ENCODE measurements at places on chromosomes 6 and 20.
A peak's percentile ranks its signal among the peaks of the same experiment; 100 is the strongest.

GRCh38 chr6:134706806-134707205, 243.1 kb downstream of the ALDH8A1 start:
- H3K4me3 ChIP-seq: no peak overlapping the region
- H3K4me1 ChIP-seq: no peaks in the 10 kb centered on the region
- DNase-seq: no peak
- peaks cover 15% of the 10 kb centered on the region for H3K27me3 ChIP-seq

DNA sequence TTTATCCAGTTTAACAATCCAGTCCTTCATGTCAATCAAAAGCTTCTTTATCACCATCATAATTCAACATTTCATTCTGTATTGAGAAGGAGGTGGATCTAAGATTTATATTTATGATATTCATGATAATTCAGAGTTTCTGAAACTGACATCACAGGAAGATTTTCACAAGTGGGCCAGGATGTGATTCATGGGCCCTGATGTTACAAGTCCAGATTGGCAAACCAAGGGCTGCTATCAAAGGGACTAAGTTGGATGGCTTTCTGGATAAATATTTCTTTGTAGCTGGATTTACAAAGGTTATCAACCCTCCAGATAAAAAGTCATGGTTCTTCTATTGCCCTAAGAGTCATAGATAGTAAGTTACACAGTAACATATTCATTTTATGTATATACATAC, 866.5 kb downstream of the KIF16B start:
- no peak overlapping the region for H3K27ac ChIP-seq
- no peak for DNase-seq
- no peaks in the 10 kb centered on the region for H3K36me3 ChIP-seq
- H3K27me3 ChIP-seq: no peaks in the 10 kb centered on the region

DNA sequence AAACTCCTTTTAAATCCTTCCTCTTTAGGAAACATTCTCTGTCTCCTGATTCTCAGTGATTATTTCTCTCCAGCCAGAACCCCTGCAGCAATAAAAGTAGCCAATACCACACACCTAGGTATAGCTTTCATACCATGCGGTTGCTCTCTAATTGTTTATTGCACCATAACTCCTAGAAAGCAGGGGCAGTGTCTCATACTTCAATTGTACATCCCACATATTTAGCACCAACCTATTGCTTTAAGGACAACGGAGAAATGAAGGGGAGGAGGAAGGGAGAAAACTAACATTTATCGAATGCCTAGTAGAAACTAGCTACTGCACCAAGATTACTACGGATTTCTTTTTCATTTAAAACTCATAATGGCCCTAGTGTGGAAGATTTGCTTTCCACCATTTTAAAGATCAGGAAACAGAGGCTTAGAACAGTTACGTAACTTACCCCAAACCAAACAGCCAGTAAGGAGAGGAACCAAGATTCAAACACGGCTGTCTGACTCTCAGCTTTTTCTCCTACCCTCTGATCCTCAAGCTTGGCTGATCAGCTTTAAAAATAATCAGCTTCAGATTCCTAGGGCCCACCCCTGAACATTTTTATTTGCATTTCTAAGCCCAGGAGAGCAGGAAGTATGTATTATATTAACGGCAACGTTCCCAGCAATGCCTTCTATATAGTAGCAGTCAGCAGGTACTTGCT, 43.4 kb upstream of the ATXN1 start:
- peaks cover 6% of the 10 kb centered on the region for H3K27me3 ChIP-seq
- no peak overlapping the region for H3K4me3 ChIP-seq
- H3K4me1 ChIP-seq: peaks cover 18% of the 10 kb centered on the region

DNA sequence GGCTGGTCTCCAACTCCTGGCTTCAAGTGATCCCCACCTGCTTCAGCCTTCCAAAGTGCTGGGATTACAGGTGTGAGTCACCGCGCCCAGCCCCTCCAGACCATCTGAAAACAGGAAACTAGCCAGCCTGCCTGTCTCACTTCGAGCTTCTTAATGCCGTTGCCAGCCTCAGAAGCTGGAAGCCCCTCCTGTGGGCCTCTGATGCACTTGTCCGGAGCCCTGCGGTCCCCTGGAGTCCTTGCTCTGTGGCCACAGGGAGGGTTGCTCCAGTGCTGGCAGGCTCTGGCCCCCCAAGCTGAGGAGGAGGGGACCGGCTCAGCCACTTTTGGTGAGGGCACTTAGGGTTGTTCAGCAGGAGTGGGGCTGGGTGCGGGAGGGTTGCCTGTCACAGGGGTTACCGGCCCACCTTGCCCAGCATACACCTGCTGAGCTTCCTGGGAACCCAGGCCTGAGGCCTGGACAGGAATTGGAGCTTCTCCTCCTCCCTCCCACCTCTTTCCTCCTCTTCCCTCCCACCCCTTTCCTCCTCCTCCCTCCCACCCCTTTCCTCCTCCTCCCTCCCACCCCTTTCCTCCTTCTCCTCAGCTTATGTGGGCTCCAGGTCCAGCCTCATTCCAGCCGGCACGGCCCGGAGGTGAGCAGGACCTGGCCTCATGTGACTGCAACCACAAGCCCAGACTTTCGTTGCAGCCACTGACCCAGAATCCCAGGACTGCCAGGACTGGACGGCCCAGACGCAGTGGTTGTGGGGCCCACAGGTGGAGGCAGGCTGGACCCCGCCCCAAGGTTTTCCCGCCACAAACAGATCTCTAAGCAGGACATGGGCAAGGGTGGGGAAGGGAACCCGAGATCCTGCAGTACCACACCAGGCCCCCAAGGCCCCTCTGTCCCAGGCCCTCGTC, 9.4 kb upstream of the BIRC7 start:
- H3K4me1 ChIP-seq: no peaks in the 10 kb centered on the region
- DNase-seq: no peak

- no peaks in the 10 kb centered on the region for H3K4me1 ChIP-seq
- H3K4me3 ChIP-seq: no peak overlapping the region
- no peak for DNase-seq
- no peaks in the 10 kb centered on the region for H3K36me3 ChIP-seq
- no peak overlapping the region for H3K27ac ChIP-seq
- peaks cover 34% of the 10 kb centered on the region for H3K27me3 ChIP-seq
These were observed 225.0 kb downstream of the ALDH8A1 start for GRCh38 chr6:134724771-134725340.

DNA sequence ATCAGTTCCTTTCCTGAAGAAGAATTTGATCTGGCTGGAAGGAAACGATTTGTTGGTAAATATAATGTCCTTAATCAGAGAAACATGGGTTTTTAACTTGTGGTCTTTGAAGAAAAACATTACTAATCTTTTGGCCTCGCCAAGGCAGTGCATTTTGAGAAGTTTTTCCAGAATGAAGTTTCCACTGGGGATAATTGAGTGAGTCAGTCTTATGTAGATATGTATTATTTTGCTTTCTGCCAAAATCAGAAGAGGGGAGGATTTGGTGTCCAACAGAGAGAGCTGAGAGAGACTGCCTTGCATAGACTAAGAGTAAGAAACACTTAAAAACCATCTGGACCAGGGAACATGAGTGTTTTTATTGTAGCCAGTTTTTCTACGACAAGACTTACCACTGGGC, 79.9 kb downstream of the FNDC1 start:
- no peaks in the 10 kb centered on the region for H3K36me3 ChIP-seq
- no peak overlapping the region for H3K4me3 ChIP-seq
- no peak for DNase-seq
- no peak overlapping the region for H3K27ac ChIP-seq
- H3K4me1 ChIP-seq: no peaks in the 10 kb centered on the region

GRCh38 chr6:41663568-41663967, 25.3 kb downstream of the MDFI start:
- H3K36me3 ChIP-seq: no peaks in the 10 kb centered on the region
- no peak for DNase-seq
- H3K4me1 ChIP-seq: no peaks in the 10 kb centered on the region
- H3K27ac ChIP-seq: no peak overlapping the region

GRCh38 chr20:21243811-21244210, 59.3 kb upstream of the XRN2 start:
- no peaks in the 10 kb centered on the region for H3K27me3 ChIP-seq
- H3K4me3 ChIP-seq: no peak overlapping the region
- H3K4me1 ChIP-seq: no peaks in the 10 kb centered on the region
- no peak for DNase-seq
- no peaks in the 10 kb centered on the region for H3K36me3 ChIP-seq

- no peaks in the 10 kb centered on the region for H3K4me1 ChIP-seq
- H3K36me3 ChIP-seq: no peaks in the 10 kb centered on the region
- H3K4me3 ChIP-seq: no peak overlapping the region
- H3K27me3 ChIP-seq: no peaks in the 10 kb centered on the region
These were observed 426.6 kb downstream of the FRK start for GRCh38 chr6:115634131-115634530.

DNA sequence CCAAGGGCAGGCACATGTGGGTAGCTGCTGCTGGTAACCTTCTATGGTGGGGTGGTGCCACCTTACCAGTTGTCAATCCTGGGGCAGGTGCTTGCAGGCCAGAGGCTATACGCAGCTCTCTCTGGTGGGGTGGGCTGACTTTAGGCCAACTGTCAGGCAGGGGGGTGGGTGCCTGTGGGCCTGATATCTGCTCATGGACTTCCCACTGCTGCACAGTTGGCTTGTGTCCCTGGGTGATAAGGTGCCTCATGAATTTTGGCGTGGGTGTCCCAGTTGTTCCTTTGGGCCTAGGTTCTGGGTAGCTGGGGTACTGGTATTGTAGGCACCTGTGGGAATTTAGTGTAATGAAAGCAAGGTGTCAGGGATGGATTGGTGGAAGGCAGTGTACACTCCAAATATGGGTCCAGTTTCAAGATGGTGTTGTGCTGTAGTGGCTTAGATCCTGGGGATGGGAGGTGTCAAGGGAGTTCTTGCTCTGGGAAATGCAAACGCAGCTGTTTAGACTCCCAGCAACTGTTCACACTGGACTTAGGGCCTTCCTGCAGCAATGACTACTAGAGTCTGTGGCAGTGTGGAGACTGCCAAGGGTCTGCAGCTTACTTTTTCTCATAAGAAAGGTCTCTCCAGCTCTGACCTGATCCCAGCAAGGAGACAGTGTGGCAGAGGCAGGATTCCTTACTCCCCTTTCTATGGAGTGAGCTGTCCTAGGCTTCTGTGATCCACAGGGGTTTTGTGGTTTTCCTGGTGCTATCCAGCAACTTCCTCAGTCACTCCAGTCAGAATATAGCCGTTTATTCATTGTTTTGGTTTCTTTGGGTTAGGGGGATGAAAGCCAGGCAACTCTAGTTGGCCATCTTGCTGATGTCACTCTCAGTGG, 128.2 kb downstream of the CRYBG1 start:
- DNase-seq: no peak
- H3K27me3 ChIP-seq: peaks cover 9% of the 10 kb centered on the region
- no peaks in the 10 kb centered on the region for H3K4me1 ChIP-seq
- H3K4me3 ChIP-seq: no peak overlapping the region

DNA sequence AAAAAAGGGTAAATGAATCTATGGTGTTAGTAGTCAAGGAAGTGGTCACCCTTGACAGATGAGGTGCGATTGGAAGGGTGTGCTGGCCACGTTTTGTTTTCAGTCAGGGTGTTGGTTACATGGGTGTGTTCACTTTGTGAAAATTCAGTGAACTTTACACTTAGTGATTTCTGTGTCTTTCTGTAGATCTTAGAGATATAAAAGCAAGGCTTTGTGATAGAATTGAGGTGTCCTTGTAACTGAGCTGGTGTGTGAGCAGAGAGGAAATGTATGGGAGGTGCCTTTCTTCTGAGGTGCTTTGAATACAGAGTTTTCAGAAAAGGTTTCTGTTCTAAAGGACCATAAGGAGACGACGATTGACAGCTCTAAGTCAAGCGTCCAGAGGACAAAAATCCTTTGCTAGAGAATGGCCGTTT, 90.5 kb downstream of the SAMD3 start:
- DNase-seq: peak; percentile 72
- H3K27me3 ChIP-seq: no peaks in the 10 kb centered on the region
- peak overlapping the region; percentile 84 for H3K27ac ChIP-seq
- H3K36me3 ChIP-seq: peaks cover 13% of the 10 kb centered on the region
- peaks cover 83% of the 10 kb centered on the region for H3K4me1 ChIP-seq
- peak overlapping the region; percentile 36 for H3K4me3 ChIP-seq

DNA sequence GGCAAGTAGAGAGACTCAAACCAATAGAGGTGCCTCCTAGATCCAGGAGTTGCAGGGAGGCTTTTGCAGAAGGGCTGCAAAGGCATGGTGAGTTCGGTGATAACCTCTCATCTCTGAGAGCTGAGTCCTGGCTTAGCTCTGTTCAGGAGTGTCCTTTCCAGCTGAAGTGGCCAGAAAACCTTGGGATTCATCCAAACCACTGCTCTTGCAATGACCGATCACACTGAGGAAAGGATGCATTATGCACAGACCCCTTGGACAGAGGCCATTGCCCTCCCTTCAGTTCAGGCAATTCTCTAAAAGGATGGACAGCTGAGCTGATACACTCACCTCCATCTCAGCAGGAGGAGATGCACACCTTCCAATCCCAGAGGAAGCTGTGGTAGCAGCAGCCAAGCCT, 158.8 kb upstream of the ENPP5 start:
- no peak overlapping the region for H3K27ac ChIP-seq
- H3K36me3 ChIP-seq: no peaks in the 10 kb centered on the region
- no peak for DNase-seq
- H3K4me1 ChIP-seq: peaks cover 13% of the 10 kb centered on the region
- no peak overlapping the region for H3K4me3 ChIP-seq

GRCh38 chr6:101980924-101981323, 587.4 kb downstream of the GRIK2 start:
- H3K27ac ChIP-seq: no peak overlapping the region
- H3K27me3 ChIP-seq: no peaks in the 10 kb centered on the region
- H3K36me3 ChIP-seq: no peaks in the 10 kb centered on the region
- H3K4me3 ChIP-seq: no peak overlapping the region

GRCh38 chr6:166778776-166779175, 151.7 kb upstream of the RPS6KA2 start:
- H3K27me3 ChIP-seq: no peaks in the 10 kb centered on the region
- no peak overlapping the region for H3K27ac ChIP-seq
- DNase-seq: no peak
- no peaks in the 10 kb centered on the region for H3K36me3 ChIP-seq

GRCh38 chr20:17873410-17874270, 95.0 kb downstream of the SNX5 start:
- no peak overlapping the region for H3K4me3 ChIP-seq
- no peak overlapping the region for H3K27ac ChIP-seq
- no peaks in the 10 kb centered on the region for H3K36me3 ChIP-seq
- H3K27me3 ChIP-seq: peaks cover 22% of the 10 kb centered on the region

- no peak overlapping the region for H3K27ac ChIP-seq
- H3K4me1 ChIP-seq: no peaks in the 10 kb centered on the region
- H3K27me3 ChIP-seq: peaks cover 10% of the 10 kb centered on the region
These were observed 13.3 kb upstream of the PRIM2 start for GRCh38 chr6:57303931-57304681.

DNA sequence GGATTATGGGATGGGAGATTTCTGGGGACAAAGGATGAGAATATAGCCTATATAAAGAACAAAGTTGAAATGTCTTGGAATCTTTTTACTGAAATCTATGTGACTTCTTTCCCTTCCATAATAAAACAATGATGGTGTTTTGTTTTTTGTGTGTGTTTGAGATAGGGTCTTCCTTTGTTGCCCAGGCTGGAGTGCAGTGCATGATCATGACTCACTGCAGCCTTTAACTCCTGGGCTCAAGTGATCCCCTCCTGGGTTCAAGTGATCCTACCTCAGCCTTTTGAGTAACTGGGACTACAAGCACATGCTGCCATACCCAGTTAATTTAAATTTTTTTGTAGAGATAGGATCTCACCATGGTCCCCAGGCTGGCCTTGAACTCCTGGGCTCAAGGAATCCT, 50.9 kb downstream of the FAM217A start:
- no peaks in the 10 kb centered on the region for H3K27me3 ChIP-seq
- peaks cover 51% of the 10 kb centered on the region for H3K36me3 ChIP-seq
- no peak overlapping the region for H3K4me3 ChIP-seq
- H3K27ac ChIP-seq: no peak overlapping the region
- no peak for DNase-seq

GRCh38 chr6:54910921-54911320, 64.3 kb downstream of the FAM83B start:
- no peaks in the 10 kb centered on the region for H3K36me3 ChIP-seq
- no peak overlapping the region for H3K27ac ChIP-seq
- no peaks in the 10 kb centered on the region for H3K27me3 ChIP-seq
- H3K4me1 ChIP-seq: no peaks in the 10 kb centered on the region
- no peak overlapping the region for H3K4me3 ChIP-seq
